ENCODE measurements at places on chromosomes 4 and X. TPM values are rescaled to one million over a fixed set of nuclear protein-coding genes. Genes with fewer than 3 reads are reported as not detected.

GRCh38 chr4:120977435-120977997 is 55.0 kb upstream of the PRDM5 start:
- no peak for DNase-seq

DNA sequence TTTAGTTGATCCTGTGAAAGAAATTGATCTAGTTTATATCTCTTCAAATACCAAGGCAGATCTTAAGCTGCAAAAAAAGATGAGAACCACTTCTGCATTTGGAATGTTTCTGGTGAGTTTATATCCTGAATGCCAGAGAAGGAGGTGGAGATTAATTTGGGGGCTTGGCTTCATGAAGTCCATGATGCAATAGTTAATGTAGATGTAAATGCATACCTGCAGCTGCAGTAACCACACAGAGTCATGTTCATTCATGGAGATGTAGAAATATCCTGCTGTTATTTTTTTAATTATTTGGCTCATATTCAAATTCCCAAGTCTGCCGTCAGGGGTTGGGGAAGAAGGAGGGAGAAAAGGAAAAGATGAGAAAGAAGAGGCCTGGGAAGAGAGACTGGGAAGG is at the start of gene SULT1E1:
SULT1E1 (minus strand) TSS at position 94 of the 400 bp plus-strand sequence. CDS start 2,501 bp downstream, outside the sequence.
- DNase-seq = no peak

DNA sequence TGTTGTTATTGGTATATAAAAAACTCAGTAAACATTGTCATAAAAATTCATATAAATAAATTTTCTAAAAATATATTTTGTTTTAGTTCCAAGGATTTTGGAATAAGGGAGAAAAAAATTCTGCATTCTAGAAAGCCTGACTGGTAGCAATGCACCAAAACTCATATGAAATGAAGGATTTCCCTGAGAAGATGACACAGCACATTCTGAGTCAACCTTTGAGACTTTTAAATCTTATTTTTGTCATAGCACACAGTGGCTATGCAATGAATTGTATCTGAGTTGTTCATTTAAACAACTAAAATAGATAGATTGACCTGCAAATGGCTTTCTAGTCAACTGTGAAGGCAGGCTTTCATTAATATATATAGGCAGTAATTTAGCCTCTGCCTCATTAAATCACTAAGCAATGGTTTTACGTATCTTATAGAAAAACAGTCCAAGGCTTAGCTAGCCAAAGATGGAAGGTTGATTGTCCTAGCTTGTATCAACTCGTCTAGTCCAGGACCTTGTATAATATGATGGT is 239.1 kb upstream of the NEIL3 start:
- DNase-seq = no peak

DNA sequence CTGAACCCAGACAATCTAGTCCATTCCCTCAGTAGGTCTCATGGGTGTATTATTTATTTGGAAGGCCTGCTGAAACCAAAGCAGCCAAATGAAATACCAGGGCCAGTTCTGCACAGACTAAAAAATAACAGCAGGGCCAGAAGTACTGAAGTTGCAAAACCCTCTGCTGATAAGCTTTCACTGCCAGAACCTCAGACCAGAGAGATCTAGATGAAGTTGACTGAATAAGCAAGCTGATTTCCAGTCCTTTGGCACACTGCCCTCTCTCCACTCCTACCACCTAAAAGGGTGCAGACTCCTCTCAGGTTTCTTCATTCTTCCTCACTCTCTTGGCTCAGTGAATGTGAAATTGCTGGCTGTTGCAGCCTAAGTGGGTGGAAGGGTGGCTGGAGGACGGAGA is 276.7 kb upstream of the KLF3 start:
- DNase-seq = no peak

DNA sequence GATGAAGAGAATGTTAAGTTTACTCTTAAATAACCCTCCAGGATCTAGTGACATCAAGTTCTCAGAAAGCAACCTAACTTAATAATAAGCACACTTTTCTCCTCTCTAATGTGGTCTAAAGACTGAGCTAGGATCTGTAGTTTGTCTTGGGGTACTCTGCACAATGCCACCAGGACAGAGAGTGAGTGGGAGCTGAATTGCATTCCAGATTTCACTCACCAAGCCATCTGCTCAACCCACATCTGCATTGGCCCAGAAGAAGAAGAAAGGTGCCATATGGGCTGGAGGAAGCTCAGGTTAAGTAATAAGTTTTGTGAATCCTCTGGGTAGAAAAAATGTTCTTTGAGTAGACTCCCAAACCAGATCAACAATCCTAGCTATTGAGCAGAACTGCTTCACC is 384.6 kb downstream of the PPP3CA start:
- DNase-seq = no peak

The MAB21L2 gene
- polyA plus RNA-seq = not detected

The EFHC2 gene
- 9.5 TPM for polyA plus RNA-seq

- no peak for DNase-seq
Observed at GRCh38 chrX:30278365-30278764, 30.8 kb downstream of the NR0B1 start.

DNA sequence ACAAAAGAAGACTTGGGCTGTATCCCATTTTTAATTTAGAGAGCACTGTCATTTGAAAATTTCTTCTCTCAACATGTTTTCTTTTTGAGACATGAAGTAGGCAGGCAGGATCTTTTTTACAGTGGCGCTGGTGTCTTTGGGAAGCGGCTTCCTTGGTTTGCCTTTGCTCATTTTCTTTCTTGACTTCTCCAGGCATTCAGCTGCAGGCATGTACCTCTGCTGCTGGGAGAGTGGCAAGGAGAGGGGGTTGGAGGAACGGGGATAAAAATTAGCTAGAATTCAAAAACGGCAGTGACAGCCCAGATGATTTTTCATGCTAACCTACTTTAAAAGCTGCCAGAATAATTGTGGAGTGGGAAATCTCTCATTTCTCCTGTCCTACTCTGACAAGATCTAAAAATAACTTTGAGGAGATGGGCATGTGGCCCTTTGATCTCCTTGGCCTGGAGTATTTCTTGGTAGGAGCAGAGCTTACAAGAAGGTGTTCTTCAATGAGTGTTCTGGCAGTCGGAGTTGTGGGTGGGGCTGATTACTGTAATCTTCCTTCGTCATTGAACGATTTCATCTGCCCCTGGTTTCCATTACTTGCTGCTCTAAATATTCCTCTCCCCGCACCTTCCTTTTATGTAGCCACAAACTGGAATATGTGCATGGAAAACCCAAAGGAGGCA is 54.8 kb downstream of the TBL1X start:
- no peak for DNase-seq

DNA sequence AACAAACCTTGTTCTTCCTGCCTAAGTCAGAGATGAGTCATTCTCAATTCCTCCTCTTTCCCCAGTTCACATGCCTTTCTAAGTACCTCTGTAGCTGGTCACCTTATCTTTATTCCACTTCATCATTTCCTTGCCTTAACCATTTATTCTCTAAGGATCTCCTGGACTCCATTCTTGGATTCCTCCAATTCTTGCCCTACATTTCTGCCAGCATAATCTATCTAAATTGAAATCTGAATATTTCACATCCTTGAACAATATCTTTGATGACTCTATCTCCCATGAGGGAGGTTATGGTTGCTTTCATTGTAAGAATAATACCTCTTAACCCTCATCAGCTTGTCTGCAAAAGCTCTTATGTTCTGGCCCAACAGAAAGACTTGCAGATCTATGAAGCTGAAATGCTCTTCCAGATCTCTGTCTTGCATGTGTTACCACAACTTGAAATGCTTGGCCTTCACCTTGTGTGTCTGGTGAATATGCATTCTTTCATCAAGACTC is 28.6 kb upstream of the PDE5A start:
- no peak for DNase-seq

DNA sequence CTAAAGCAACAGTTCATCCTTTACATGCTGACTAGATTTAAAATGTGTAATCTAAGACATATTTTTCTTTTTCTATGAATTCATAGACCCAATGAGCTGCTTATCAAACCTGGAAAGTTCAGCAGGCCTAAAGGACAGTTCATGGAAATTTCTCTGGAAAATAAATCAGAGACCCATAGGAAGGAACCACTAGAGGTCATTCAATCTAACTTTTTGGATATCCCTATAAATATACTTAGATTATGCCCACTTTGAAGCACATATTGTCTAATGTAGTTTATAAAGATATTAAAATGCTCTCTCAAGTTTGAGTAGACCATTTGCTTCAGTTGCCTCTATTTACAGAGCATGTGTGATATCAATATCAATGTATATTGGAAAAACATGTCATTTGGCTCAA is 473.0 kb downstream of the FAT4 start:
- no peak for DNase-seq

DNA sequence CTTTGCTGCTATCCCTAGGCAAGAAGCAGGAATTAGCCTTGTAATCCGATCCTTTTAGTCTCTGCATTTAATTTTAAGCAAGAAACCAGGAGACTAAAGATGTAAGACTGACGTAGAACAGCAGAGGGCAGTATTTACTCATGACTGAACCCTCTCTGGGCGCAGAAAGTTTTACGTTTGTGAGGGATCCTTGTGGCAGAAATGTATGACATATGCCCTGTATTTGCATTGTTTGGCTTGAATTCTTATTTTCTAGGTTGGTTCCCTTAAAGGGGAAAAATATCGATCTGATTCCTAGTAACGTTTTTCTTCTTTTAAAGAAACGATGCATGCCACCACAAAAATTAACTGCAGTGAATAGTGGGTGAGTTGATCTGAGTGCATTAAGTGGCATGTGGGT is 1.3 kb upstream of the FAT4 start:
- peak; percentile 86 for DNase-seq

- no peak for DNase-seq
Observed at GRCh38 chrX:111914398-111915090, 38.6 kb downstream of the TRPC5OS start.

DNA sequence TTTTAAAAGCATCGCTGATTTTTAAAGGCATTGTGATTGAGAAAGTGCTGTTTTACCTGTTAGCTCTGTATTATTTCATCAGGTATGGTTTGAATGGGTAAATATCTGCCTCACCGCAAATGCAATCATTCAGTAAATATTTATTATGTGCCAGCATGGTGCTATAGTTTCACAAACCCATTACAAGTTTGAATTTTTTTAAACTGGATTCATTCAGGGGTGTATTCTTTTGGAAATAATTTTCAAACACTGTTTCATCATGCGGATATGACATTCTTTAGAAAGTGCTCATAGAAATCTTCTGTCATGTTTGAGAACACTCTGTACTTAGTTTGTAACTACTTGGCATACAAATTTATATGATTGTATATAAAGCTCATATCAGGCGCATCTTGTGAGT is 37.2 kb downstream of the LIMCH1 start:
- DNase-seq = no peak

The CT45A1 gene
- not detected for polyA plus RNA-seq

- no peak for DNase-seq
Observed at GRCh38 chrX:95044331-95044730, 1370.3 kb downstream of the FAM133A start.

DNA sequence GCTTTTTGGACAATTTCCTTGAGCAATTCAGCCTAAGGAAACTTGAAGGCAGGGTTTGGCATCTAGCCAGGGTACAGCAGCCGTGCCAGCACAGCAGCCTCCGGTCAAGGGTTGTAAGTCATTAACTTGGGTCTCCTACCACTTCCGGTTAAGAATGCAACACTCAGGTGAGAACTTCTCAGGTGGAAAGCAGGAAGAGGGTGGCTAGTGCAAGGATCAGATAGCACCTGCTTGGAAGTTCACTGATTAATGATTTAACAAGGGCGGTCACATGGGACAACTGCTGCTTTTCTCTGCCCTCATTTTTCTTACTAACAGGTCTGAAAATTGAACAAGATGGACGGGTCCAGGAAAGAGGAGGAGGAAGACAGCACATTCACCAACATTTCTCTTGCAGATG is 30.1 kb upstream of the SCOC start:
- peak; percentile 69 for DNase-seq

DNA sequence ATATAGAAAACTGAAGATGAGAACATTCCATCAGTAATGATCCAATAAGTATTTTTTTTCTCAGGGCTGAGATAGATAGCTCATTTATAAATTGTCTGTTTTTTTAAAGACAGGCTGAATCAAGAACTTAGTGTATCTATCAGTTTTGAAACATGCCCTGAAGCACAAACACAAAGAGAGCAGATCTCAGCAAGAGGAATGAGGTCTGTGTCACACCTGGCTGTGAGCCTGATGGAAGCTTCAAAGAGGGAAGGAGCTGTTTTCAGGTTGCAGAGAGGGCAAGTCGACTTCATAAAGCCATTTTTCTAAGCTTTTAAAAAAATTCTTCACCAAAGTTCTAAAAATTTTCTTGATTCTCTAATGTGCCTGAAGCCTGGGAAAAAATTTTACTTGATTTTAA is 434.9 kb downstream of the PDGFC start:
- no peak for DNase-seq

- no peak for DNase-seq
Observed at GRCh38 chrX:72176981-72177380, 4.6 kb upstream of the PIN4 start.

DNA sequence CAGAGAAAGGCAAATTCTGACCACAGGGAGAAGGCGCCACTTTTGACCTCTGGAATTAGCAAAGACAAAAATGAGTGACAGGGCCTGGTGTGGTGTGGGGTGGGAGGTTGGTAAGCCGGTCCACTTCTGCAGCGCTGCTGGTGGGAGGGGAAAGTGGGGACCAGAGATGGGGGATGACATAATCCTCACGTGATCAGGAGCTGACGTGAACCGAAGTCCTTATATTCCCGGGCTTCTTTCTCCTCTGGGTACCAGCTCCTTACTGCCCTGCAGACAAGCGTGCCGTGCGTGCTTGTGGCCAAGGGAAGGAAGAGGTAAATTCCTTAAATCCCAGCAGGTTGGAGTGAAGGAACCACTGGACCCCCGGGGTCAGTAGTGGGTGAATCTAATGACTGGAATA is at the start of gene TCEAL7:
TCEAL7 (plus strand) TSS at position 249 of the 400 bp plus-strand sequence. CDS start 1,165 bp downstream, outside the sequence.
- peak; percentile 58 for DNase-seq

The SHROOM3 gene
- polyA plus RNA-seq = 42.4 TPM

DNA sequence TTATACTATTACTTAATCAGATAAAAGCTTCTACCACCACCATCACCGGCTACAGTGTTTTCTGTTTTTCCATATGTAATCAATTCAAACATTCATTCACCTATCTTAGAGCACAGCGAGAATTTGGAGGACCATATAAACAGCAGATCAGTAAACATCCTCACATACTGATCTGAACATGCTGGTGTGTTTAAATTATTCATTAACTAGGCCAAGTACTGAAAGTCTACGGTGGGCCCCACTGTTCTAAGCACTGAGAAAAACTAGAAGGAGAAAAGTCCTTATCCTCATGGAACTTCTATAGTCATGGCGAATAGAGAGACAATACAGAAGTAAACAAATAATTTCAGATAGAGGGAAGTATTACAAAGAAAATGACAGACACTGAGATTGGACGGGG is 176.6 kb downstream of the NR3C2 start:
- no peak for DNase-seq

- no peak for DNase-seq
Observed at GRCh38 chr4:25811374-25811690, 51.5 kb downstream of the SEL1L3 start.

- no peak for DNase-seq
Observed at GRCh38 chr4:166012129-166013030, 139.3 kb downstream of the TLL1 start.

GRCh38 chr4:139014371-139015268 is 961 bp upstream of the NOCT start:
- no peak for DNase-seq

The AREG gene
- polyA plus RNA-seq = 0.76 TPM

All from renal cortex interstitium (tissue), 15 donors.